ENCODE measurements at places on chromosomes 13 and 19.
A peak's percentile ranks its signal among the peaks of the same experiment; 100 is the strongest.

GRCh38 chr19:23925285-23925684 is 10.6 kb downstream of the ZNF726 start:
- peaks cover 62% of the 10 kb centered on the region for H3K36me3 ChIP-seq
- H3K4me1 ChIP-seq = no peaks in the 10 kb centered on the region
- DNase-seq = no peak

- DNase-seq = no peak
- no peaks in the 10 kb centered on the region for H3K27me3 ChIP-seq
- H3K27ac ChIP-seq = peak overlapping the region; percentile 58
- H3K4me3 ChIP-seq = no peak overlapping the region
- peaks cover 14% of the 10 kb centered on the region for H3K36me3 ChIP-seq
- peaks cover 48% of the 10 kb centered on the region for H3K4me1 ChIP-seq
These were observed 146.6 kb downstream of the KLF12 start for GRCh38 chr13:73987618-73988017.

DNA sequence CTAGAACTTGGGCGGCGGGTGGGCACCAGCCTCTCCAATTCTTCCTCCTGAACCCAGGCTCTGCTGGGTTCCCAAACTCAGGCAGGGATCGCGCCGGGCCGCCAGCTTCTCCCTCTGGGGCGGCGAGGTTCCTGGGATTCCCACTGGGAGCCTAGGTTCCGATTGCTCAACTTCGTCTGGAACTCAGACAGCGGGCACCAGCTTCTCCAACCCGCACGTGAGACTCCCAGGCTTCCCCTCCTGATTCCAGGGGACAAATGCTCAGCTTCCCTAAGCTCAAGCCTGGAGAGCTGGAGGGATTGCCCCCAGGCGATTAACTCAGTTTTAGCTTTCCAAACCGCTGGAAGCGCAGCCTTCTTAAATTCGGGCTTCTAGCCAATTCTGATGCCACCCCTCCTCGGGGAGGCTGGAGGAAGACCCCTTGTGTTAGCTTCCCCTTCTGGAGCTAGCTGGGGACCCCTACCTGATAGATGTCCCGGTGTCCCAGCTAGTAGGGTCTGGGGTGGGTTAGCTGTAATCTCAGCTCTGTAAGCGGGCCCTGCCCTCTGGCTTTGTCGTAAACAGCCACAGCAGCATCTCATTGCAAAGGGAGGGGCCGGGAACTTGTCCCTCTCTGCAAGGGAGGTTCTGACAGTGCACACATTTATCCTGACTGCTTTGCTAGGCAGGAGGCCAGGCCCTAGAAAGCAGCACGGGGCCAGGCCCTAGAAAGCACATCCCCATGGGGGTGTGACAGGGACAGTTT is 671 bp downstream of the MCOLN1 start:
- no peak for DNase-seq
- H3K27ac ChIP-seq = no peak overlapping the region
- H3K4me3 ChIP-seq = peak overlapping the region; percentile 61
- no peaks in the 10 kb centered on the region for H3K27me3 ChIP-seq
- H3K36me3 ChIP-seq = peaks cover 3% of the 10 kb centered on the region
- peaks cover 11% of the 10 kb centered on the region for H3K4me1 ChIP-seq

- peak; percentile 68 for DNase-seq
- H3K27me3 ChIP-seq = peaks cover 13% of the 10 kb centered on the region
- H3K36me3 ChIP-seq = no peaks in the 10 kb centered on the region
- H3K4me1 ChIP-seq = peaks cover 23% of the 10 kb centered on the region
These were observed 102.1 kb downstream of the INSR start for GRCh38 chr19:7191946-7192691.

DNA sequence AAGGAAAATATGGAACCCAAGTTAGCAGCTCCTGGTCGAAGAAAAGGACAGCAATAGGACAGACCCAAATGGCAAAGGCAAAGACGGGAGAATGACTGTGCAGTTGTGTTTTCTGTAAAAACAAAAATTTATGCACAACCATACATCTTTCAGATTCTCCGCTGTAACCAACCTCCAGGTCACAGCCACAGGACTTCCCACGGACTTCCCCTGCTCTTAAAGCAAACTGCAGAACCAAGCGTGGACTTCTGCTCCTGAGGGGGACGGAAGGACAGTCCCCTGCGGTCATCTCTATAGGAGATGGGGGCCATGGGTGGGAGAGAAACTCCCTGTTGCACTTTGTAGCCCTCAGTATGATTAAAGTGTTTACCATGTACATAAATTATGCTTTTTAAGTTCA is 2.5 kb downstream of the GRTP1 start:
- H3K27ac ChIP-seq = no peak overlapping the region
- no peak for DNase-seq
- H3K36me3 ChIP-seq = no peaks in the 10 kb centered on the region
- peaks cover 20% of the 10 kb centered on the region for H3K27me3 ChIP-seq
- H3K4me1 ChIP-seq = peaks cover 4% of the 10 kb centered on the region
- H3K4me3 ChIP-seq = no peak overlapping the region

- peaks cover 88% of the 10 kb centered on the region for H3K4me1 ChIP-seq
- peak; percentile 76 for DNase-seq
- no peaks in the 10 kb centered on the region for H3K27me3 ChIP-seq
- peak overlapping the region; percentile 95 for H3K4me3 ChIP-seq
These were observed 55.1 kb upstream of the C1QTNF9 start for GRCh38 chr13:24254146-24254841.

- no peak overlapping the region for H3K27ac ChIP-seq
- DNase-seq = no peak
- no peaks in the 10 kb centered on the region for H3K27me3 ChIP-seq
- H3K4me3 ChIP-seq = no peak overlapping the region
- no peaks in the 10 kb centered on the region for H3K36me3 ChIP-seq
These were observed 1741.5 kb downstream of the PCDH9 start for GRCh38 chr13:65488606-65489005.

DNA sequence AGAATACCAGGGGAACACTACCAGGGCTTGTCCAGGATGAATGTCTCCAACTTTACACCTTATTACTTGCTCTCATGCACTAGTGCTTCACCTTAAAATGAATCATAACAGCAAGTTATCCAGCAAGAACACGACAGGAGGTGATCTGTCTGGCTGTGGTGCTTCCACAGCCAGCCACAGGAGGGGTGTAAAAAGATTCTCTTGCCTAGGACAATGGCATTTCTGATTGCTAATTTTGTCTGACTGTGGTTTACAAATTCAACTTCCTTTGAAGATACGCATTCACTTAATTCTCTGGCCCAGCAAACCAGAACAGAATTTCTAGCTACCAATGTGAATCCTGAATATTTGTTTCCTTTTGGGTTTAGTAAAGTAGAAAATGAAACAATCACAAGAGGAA is 23.1 kb upstream of the COG3 start:
- DNase-seq = peak; percentile 45
- peaks cover 2% of the 10 kb centered on the region for H3K27me3 ChIP-seq
- H3K4me3 ChIP-seq = no peak overlapping the region
- H3K4me1 ChIP-seq = peaks cover 13% of the 10 kb centered on the region
- H3K27ac ChIP-seq = peak overlapping the region; percentile 57
- H3K36me3 ChIP-seq = no peaks in the 10 kb centered on the region

GRCh38 chr13:114229506-114229905 is 5.2 kb upstream of the CDC16 start:
- H3K27ac ChIP-seq = no peak overlapping the region
- no peaks in the 10 kb centered on the region for H3K27me3 ChIP-seq
- no peaks in the 10 kb centered on the region for H3K36me3 ChIP-seq

GRCh38 chr19:16608290-16608739 is 19.7 kb downstream of the MED26 start:
- DNase-seq = peak; percentile 23
- no peaks in the 10 kb centered on the region for H3K27me3 ChIP-seq
- peaks cover 3% of the 10 kb centered on the region for H3K36me3 ChIP-seq
- peak overlapping the region; percentile 37 for H3K27ac ChIP-seq
- peaks cover 39% of the 10 kb centered on the region for H3K4me1 ChIP-seq

- DNase-seq = peak; percentile 56
- peak within 1 kb of the TSS; percentile 81 for H3K27ac ChIP-seq
- H3K36me3 ChIP-seq = no peaks in the 10 kb centered on the region
- H3K4me3 ChIP-seq = peak within 1 kb of the TSS; percentile 77
These were observed at the start of gene ERFL for GRCh38 chr19:41928221-41928683. Gene ERFL, minus strand, starts transcription at chr19:41928449. Its CDS starts 15,530 bp downstream, at chr19:41912919.

GRCh38 chr19:51565583-51565982 is 5.5 kb upstream of the ZNF175 start:
- H3K27ac ChIP-seq = no peak overlapping the region
- H3K36me3 ChIP-seq = no peaks in the 10 kb centered on the region
- H3K4me1 ChIP-seq = peaks cover 3% of the 10 kb centered on the region
- DNase-seq = no peak

DNA sequence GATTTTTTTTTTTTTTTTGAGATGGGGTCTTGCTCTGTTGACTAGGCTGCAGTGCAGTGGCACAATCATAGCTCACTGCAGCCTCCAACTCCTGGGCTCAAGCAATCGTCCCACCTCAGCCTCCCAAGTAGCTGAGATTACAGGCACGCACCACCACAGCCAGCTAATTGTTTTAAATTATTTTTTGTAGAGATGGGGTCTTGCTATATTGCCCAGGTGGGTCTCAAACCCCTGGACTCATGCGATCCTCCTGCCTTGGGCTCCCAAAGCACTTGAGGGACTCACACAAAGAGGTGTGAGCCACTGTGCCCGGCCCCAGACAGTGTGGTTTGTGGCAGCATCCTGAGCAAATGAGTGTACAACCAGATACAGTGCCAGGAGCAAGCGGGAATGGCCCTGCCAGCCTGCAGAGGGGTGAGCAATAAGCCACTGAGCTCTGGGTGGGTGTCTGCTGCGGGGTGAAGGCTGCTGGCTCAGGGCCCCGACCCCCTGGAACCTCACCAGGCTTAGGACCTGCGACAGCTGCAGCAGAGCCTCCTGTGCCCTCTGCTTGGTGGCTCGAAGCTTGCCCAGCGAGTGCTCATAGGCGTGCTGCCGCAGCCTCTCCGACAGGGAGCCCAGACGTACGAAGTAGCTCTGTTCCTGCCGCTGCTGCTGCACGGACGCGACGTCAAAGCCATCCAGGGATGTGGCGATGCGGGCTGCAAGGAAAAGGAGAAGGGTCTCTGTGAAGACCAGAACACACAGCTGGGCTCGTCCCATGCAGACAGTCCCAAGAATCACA is 15.9 kb upstream of the TICAM1 start:
- no peaks in the 10 kb centered on the region for H3K27me3 ChIP-seq
- peaks cover 10% of the 10 kb centered on the region for H3K36me3 ChIP-seq
- no peak overlapping the region for H3K27ac ChIP-seq

DNA sequence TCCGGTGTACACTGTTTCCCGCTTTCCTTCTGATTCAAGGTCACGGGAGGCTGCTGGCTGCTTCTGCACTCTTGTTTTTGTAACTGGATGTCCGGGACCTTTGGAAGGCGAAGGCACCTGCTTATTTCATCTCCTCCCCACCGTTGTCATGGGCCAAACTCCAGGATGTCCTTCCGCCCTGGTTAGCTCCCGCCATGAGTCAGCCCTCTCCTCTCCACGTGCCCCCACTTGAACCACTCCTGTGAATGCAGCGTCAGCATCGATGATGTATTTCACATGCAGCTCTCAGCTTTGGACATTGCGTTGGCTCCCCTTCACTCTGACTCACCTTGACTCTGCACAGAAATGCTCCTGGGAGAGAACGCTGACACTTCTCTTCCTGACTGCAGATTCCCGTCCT is 5.5 kb upstream of the GALP start:
- H3K27me3 ChIP-seq = no peaks in the 10 kb centered on the region
- H3K27ac ChIP-seq = no peak overlapping the region
- peaks cover 3% of the 10 kb centered on the region for H3K4me1 ChIP-seq
- H3K4me3 ChIP-seq = no peak overlapping the region
- no peak for DNase-seq
- H3K36me3 ChIP-seq = no peaks in the 10 kb centered on the region

DNA sequence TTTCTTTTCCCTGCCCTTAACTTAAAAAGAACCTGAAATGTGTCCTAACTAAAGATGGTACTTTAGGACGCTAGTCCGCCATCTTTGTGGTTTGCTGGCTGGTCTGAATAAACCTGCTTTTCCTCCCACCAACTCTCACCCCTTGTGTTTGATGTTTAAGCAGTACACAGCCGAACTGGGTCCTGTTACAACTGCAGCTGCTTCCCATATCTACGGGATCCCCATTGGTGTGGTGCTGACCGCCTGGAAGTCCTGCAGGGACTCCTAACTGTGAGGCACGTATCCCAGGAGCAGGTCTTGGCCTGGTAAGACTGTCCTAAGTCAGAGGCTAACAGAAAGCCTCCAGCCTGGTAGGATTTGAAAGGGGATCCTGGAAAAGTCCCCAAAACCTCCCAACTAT is 40.9 kb upstream of the VSTM2B start:
- no peak overlapping the region for H3K27ac ChIP-seq
- H3K4me3 ChIP-seq = no peak overlapping the region
- H3K27me3 ChIP-seq = peaks cover 16% of the 10 kb centered on the region
- H3K4me1 ChIP-seq = no peaks in the 10 kb centered on the region
- H3K36me3 ChIP-seq = peaks cover 3% of the 10 kb centered on the region

GRCh38 chr19:12918253-12918652 is 840 bp downstream of the SYCE2 start:
- no peak for DNase-seq
- peaks cover 31% of the 10 kb centered on the region for H3K4me1 ChIP-seq
- peak overlapping the region; percentile 64 for H3K4me3 ChIP-seq
- no peaks in the 10 kb centered on the region for H3K27me3 ChIP-seq
- peaks cover 20% of the 10 kb centered on the region for H3K36me3 ChIP-seq
- peak overlapping the region; percentile 82 for H3K27ac ChIP-seq

DNA sequence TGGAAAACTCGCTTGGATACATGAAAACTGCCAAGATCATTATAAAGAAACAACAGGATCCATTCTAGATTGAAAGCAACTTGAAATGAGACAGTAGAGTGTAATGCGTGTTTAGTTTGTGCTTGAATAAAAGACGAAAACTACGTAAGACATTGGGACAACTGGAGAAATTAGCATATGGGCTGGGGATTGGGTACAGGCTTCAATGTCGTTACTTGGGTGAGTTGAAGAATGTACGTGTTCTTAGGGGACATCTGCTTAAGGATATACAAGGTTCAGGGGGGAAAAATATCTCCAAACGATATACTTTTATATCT is 471 bp upstream of the ERVK3-1 start:
- DNase-seq = no peak
- peaks cover 49% of the 10 kb centered on the region for H3K4me1 ChIP-seq
- H3K4me3 ChIP-seq = peak overlapping the region; percentile 99
- H3K27ac ChIP-seq = peak overlapping the region; percentile 100

- no peaks in the 10 kb centered on the region for H3K36me3 ChIP-seq
- peak; percentile 54 for DNase-seq
- peaks cover 26% of the 10 kb centered on the region for H3K4me1 ChIP-seq
- no peaks in the 10 kb centered on the region for H3K27me3 ChIP-seq
- H3K4me3 ChIP-seq = no peak overlapping the region
These were observed 6.3 kb upstream of the JUNB start for GRCh38 chr19:12784871-12785430.

- DNase-seq = no peak
- H3K27ac ChIP-seq = no peak overlapping the region
- no peak overlapping the region for H3K4me3 ChIP-seq
These were observed 271.1 kb upstream of the MAB21L1 start for GRCh38 chr13:35747594-35747993.

DNA sequence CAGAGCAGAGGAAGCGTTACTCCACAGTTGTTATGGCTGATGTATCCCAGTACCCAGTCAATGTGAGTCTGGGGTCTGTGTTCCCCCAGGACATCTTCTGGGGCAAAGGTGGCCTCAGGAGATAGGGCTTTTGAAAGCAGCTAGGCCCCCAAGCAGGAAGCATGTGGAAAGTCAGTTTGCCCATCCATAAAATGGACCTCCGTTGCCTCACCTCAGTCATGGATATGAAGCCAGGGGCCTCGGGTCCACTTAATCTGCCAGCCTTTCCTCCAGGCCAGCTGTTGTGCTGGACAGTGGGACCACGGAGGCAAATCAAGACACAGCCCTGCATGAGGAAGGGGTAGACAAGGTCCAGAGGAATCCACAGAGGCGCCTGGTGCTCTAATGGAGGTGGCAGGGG is 3.3 kb downstream of the EPS8L1 start:
- H3K4me1 ChIP-seq = peaks cover 22% of the 10 kb centered on the region
- H3K27ac ChIP-seq = no peak overlapping the region
- H3K36me3 ChIP-seq = peaks cover 2% of the 10 kb centered on the region
- no peak for DNase-seq

Data from activated CD4-positive, alpha-beta T cell treated with anti-CD3 and anti-CD28 coated beads for 36 hours (primary cell).